ENCODE measurements at places on chromosomes 4 and X.

- DNase-seq: no peak
Measured at GRCh38 chr4:171981185-171981584, 168.0 kb downstream of the GALNTL6 start.

DNA sequence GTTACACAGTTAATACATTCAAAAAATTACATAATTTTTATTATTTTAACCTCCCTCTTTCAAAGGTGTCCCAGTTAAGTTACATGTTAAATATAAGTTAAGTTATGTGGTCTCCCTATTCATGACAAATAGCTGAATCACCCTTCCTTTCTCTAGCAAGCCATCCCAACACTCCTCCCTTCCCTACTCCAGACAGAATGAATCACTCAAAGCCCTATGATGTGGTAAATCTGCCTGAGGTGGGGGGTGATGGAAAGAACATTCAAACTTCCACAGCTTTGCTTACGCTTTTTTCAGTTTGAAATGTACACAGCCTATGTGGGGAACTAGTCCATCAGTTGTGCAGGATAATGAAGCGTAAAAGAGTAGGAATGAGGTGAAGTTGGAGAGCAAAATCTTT is 90.2 kb downstream of the CXCL13 start:
- no peak for DNase-seq

DNA sequence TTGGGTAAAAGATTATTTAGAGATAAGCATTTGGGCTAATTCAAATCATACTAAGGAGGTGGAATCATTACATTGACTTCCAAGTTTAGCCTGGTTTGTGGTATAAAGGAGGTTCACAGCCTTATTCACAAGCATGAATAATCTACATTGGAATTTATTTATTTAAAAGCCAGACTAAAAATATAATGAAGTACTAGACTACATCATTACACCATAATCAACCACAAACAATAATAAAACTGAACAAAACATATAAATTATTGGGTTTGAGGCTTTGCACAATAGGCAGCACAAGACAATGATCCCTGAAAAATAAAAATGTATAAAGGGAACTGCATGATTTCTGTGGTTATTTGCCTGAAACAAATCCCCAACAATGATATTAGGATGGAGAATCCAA is 314.0 kb downstream of the GBA3 start:
- no peak for DNase-seq

DNA sequence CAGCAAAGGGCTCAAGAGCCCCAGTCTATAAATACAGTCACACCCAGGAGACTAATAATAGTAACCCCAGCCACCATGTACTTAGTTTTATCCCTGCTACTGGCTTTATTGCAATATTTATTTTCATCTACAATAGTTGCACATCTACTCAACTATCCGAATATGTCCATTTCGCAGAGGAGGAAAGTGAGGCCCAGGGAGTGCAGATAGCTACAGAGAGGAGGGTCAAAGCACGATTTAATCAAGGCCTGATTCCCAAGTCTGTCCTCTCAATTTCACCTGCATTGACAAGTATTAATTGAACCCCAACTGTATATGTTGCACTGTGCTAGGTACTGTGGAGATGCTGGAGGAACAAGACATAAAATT is 4.0 kb upstream of the PLP2 start:
- DNase-seq: no peak

DNA sequence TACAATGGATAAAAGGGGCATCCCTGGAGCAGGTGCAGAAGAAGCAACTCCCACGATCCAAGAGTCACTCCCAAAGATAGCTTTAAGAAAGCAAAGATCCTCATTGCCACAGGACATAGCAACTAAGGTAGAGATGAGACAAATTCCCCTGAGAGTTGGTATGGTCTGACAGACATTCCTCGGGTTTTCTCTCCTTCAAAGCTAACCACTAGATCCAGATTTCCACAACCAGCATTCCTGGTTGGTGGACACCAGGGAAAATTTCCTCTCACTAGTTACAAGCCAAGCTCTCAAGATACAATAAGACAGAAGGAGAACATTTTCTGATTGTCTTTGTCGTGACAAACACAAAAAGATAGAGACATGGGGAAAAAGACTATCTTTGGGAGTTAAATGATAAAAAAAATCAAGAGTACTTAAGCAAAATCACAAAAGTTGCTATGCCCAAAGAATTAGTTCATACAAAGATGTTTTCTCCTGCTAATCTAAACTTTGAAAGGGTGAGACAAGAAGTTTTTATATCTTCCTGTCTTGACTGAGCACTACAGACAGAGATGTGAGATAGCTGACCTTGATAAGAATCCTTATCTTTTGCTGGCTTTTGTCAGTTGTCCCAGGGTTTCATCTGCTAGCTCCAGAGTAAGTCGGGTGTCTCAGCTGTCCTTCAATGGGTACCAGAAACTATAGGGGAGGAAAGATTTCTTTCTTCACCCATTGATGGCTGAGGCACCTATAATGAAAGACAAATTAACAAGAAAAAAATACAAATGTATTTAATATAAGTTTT is 200.5 kb downstream of the CENPC start:
- DNase-seq: no peak

DNA sequence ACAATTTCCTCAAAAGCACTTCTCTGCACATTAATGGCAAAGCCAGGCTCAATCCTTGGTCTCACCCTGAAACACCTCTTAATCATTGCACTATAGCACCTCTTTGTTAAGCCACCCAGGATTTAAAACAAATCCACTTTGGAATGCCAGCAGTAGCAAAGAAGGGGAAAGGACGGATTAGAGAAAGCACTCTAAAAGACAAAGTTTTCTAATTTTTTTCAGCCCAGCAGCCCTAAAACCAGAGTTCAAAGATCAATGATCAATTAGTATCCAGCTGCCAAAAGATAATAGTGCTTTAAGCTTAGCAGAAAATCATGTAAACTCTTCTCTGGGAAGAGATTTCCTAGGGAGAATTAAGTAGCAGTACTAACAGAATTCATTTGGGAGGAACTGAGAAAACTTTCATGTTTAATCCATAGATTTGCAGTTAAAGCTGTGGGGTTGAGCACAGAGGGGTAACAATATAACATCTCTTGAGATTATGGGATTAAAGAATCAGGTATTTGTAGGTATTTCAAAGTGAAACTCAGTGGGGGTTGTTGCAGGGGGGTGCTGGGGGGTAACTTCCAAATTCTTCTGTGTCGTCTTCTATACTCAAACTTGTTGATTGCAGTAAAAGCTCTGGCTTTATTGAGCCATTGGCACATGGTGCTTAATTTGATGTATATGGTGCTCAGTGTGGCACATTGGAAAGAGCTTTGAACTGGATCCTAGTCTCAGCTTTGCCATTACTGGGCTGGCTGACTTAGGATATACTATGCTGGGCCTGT is 61.8 kb downstream of the LRRC66 start:
- no peak for DNase-seq

GRCh38 chr4:73487233-73487632 is 5.7 kb downstream of the AFM start:
- no peak for DNase-seq

GRCh38 chr4:17846266-17846665 is 35.5 kb downstream of the NCAPG start:
- no peak for DNase-seq

- no peak for DNase-seq
Measured at GRCh38 chr4:105686571-105686970, 21.9 kb downstream of the INTS12 start.

GRCh38 chr4:168621806-168622589 is 125.1 kb downstream of the PALLD start:
- DNase-seq: no peak

- DNase-seq: no peak
Measured at GRCh38 chr4:148067301-148067916, 335.5 kb downstream of the ARHGAP10 start.

- DNase-seq: no peak
Measured at GRCh38 chr4:25299476-25300203, 12.9 kb upstream of the ZCCHC4 start.

- DNase-seq: no peak
Measured at GRCh38 chrX:155108427-155108826, 37.1 kb downstream of the BRCC3 start.

DNA sequence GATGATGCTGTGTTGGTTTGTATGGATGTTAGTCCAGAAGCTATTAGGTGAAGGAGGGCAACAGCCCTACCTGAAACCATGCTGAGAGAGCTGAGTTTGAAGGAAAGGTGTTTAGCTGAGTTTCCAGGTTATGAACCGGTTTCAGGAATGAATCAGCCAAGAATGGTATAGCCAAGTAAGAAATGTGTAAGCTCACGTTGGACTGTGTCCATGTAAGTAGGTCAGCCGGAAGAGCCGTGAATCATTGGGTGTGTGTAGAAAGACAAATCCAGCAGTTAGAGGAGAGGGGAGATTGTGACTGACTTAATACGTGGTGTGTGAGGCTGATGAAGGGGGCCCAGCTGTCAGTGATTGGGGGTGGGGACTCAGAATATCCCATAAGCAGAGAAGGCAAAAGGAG is 77.2 kb upstream of the SPIN4 start:
- DNase-seq: no peak

- DNase-seq: no peak
Measured at GRCh38 chr4:136741468-136741867, 790.8 kb downstream of the PCDH18 start.

DNA sequence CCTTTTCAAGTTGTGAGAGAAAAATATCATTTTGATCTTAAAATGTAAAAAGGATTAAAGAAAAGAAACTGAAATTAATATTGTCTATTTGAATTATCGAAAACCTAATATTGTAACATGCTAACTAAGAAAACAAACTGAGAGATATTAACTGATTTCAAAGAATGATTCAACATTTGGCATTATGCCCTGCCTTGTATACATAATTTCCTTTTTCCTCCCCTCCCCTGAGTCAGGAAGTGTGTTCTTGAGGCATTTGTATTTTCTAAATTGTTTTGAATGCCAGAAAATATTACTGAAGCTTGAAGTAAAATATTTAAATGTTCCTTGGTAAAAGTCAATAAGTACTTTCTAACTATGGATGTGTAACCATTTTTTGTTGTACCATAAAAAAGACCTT is 49.4 kb downstream of the RPS6KA3 start:
- no peak for DNase-seq

DNA sequence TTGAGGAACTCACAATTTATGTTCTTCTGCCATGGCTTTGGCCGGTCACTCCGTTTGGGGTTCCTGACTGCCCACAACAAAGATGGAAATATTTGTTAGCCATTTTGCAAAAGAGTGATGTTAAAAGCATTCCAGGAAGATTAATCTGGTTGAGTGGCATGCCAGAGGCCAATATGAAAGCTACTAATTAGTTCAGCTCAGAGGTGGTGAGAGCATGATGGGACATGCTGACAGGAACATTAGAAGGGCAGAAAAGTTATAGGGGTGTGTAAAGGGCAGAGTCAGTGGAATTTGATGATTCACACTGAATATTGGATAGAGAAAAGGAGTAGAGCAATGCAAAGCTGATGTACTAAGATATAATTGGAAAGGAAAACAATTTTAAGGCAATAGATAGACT is 94.4 kb downstream of the TLL1 start:
- no peak for DNase-seq

DNA sequence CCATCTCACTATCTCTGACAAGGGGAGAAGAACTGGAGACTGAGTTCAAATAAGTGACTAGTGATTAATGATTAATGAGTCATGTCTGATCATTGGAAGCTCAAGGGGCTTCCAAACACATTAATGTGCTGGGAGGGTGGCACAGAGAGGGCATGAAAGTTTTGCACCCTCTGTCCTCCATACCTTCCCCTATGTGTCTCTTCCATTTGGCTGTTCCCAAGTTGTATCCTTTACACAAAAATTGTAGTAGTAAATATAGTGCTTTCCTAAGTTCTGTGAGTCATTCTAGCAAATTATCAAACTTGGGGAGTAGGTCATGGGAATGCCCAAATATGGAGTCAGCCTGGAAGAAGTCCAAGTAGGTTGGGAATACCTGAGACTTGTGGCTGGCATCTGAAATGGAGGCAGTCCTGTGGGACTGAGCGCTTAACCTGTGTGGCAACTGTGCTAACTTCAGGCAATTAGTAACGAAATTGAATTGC is 4.1 kb upstream of the FAM200B start:
- DNase-seq: no peak

- DNase-seq: no peak
Measured at GRCh38 chr4:186158021-186158813, 33.1 kb upstream of the CYP4V2 start.

DNA sequence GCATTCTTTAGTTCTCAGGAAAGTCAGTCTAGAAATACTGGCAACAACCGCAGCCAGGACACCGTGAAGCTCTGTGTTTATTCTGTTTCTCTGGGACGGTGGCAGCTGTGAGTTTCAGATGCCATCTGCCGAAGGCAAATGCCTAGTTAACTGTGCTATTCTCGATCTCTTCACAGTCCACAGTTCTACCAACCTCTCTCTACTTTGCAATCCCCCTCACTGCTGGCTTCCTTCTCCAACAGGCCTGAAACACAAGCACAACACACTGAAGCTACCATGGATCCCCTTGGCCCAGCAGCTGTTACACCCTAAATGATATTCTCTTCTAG is 118.8 kb downstream of the ZNF827 start:
- no peak for DNase-seq

GRCh38 chr4:103400405-103400804 is 202.3 kb upstream of the CENPE start:
- no peak for DNase-seq

- no peak for DNase-seq
Measured at GRCh38 chr4:161651586-161651985, 512.2 kb downstream of the FSTL5 start.

DNA sequence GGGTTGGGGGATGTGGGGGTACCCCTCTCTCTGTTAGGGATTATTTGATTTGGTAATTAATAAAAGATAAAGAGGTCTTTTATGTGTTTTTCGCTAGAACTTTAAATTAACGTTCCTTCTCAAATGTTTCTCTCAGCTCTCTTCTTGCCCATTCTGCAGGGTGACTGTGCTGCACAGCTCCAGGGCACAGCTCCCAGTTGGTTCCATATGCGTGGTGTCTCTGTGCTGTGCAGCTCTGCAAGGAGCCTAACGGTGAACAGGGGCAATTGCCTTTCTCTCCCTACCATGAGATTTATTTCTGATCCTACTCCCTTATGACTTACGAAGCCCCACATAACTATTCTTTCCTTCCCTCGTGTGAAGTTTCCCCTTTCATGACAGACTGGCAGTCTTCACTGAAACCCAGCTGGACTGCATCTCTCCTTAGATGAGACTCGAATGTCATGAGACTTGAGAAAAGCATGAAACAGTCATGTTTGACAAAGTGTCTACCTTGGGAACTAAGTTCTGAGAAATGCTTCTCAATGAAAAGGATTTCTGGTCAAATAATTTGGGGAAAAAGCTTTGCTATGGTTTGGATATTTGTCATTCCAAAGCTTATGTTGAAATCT is 50.2 kb upstream of the SPRY1 start:
- DNase-seq: no peak

DNA sequence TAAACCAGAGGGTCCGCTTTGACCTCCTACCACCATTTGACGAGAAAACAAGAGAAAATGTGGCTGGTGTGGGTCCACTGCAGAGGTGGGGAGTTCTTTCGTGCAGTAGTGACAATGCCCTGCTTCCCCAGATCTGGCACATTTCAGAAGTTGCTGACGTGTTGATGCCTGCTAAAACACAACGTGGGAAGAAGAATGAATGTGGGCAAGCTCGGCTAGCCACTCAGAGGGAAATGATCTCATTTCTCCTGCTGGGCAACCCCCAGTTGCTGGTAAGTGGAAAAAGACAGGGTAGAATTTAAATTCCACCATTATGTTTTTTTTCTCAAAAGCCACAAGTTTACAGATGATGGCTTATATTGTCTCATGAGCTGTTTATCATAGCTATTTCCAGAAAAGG is 77.9 kb downstream of the LUZP4 start:
- DNase-seq: no peak
